ENCODE measurements at places on chromosomes 7 and 10.

DNA sequence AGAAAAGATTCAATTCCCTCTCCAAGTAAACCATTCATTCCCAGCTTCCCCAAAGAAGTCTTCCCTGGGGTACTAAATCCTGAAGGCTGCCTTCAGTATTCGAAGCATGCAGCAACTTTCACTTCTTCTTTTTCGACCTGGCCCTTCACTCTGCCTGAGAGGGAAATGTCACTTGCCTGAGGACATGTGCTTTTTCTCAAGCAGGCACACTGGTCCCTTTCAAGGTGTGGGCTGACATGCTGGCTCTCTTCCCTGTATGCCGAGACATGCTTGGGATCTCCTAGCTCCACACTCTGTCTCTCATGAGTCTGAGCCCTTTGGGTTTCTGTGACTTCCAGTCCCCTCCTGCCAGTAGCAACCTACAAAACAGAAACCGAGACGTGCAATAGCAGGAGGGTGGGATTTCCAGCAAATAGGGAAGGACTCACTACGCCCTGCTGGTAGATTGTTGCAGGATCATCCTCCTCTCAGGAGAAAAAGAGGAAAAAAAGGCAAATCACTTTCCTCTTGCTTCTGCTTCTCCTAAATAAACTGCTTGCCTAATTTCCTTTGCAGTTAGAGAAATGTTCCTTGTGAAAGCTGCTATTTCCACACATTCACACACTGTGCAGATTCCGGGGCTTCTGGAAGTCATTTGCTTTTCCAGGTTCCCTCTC, 33.5 kb downstream of the FIGNL1 start:
- DNase-seq, result peak; percentile 60

GRCh38 chr7:24920451-24921361, 59.3 kb downstream of the OSBPL3 start:
- DNase-seq, result no peak

DNA sequence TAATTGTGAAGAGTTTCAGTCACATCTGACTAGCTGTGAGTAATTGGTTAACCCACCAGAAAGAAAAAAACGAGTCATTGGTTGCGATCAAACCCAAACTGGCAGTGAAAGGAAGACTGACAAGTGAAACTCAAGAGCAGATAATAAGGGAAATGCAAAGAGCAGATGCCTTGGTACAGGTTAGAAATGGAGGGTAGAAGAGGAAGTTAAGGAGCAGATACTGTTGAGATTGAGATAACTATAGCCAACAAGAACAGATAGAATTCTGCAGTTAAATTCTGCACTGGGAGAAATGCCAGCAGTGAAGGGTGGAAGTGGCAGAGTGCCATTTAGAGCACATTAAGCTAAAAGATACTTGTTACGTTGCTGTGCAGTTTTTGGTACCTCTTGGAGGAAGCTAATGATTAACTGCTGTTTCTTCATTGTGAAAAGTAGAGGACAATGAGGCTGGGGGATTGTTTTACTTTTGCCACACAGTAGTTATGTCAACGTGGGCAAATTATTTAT, 65.8 kb downstream of the CDK13 start:
- peak; percentile 56 for DNase-seq

GRCh38 chr10:69814251-69814650, 12.5 kb downstream of the COL13A1 start:
- no peak for DNase-seq

DNA sequence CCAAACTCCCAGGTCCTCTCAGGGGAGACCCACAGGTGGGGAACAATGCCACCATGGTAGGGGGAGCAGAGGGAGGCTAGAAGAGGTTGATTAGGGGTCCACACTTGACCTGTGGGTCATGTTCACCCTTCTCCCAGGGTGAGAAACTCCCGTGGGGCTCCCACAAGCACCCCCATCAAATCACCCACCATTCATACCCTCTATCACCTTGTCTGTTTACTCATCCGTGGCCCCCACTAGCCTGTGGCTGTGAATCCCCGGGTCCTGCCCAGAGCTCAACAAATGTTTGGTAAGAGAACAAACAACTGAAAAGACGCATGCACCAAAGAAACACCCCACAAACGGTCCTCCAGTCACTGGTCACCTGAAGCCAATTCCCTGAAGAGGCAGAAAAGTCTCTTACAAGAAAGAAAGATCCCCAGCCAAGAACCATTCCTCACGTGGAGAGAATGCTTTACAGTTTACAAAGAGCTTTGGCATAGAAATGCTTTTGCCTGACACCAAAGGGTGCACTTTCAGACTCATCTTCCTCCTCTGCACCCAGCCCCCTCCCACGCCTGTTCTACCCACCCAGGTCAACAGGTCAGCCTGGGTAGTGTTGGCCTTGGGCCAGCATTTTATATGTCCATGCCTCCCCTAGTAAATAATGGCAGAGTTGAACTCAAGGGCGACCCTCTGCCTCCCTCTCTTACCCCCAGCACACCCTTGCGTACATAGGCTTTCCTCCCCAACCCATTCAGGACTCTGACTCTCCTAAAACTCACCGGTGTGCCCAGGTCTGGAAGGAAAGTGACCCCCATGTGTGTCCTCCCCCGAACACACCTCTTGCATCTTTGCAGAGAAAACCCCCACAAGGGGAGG, 1.9 kb downstream of the ZCCHC24 start:
- peak; percentile 35 for DNase-seq

DNA sequence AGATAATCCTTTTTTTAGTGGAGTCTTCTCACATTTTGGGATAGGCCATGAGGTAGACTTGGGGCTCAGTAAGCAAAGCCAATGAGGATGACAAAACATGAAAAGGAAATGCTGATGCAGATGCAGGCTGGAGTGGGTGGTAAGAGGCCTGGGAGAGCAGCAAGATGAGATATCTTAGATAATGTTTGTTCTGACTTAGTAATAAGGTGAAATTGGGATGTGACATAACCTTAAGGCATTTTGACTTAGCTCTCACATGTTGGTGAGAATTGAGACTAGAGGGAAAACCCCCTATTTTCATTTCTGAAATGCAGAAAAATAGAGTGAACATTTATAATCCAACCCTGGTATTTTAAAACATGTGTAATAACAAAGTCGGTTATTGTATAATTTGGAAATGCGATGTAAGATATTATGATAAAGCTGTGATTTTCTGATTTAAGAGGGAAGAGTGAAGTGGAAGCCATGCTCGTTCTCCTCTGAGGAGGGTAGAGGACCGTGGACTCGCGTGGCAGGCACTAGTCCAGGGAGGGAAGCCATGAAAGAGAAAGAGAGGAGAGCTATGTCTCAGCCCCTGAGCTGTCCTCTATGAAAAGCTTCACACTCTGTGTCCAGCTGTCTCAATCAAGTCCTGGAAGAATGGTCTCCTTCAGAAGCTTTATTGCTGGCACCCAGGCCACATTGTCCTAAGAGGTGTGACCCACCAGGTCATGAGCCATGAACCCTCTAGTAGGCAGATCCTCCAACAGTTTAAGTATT, 57.3 kb downstream of the ST7 start:
- DNase-seq, result no peak

DNA sequence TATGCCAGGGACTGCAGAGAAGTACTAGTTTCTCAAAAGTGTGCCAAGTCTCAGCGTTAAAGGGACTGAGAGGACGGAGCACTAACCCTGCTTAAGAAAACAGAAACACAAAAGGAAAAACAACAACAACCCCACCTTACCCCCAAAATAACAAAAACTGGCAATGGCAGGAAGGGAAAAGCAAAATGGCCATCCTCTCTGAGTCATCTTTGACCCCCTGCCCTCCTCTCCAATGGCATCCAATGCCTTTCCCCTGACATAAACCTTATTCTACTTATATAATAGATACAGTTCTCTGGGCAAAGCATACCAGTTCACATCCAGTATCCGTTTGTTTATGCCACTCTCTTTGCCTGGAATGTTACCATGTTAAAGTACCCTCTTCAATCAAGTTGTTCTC, 1.6 kb downstream of the POLR1F start:
- no peak for DNase-seq

DNA sequence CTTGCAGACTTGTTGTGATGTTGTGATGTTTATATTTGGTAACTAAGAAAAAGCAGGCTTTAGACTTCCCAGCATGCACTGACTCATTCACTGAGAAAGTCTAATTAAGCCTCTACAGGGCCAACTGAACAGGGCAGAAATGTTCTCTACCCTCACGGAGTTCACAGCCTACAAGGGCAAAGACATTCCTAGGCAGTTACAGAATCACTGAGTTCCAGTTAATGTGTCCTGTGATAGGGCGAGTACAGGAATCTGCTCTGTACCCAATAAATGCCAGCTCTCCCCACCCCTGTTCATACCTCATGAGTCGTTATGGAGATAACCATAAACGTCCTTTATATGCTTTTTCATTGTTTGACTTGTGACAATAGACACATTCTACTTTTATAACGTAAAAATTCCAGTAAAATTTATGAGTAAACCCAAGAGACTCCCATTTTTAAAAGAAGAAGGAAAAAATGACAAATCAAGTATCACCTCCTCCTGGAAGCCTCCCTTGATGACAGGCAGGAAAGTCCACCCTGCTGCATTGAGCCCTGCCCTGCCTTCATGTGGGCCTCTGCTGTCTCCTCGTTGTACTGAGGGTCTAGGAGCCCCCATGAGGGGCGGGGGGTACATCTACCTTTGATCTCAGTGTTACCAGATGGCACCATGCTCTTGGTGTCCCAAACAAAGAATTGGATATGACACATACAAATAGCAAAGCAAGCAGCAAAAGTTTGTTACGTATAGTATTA, 14.3 kb downstream of the MUC12 start:
- no peak for DNase-seq

DNA sequence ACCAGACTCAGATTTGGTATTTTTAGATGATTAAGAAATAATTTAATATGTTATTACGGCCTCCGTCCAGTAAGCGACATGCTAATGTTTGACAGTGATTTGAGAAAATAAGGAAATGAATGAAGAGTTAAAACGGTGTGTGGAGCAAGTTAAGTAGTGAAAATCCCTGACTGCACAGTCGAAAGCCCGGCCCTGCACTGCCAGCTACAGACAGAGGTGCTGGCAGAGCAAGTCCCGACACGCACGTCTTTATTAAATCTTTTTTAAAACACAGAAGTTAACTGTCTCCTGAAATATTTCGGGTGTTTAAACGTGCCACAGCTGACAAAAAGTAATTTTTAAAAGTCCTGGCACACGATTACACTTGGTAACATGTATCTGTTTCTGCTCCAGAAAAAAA, 293.4 kb upstream of the RNF32 start:
- DNase-seq, result no peak

DNA sequence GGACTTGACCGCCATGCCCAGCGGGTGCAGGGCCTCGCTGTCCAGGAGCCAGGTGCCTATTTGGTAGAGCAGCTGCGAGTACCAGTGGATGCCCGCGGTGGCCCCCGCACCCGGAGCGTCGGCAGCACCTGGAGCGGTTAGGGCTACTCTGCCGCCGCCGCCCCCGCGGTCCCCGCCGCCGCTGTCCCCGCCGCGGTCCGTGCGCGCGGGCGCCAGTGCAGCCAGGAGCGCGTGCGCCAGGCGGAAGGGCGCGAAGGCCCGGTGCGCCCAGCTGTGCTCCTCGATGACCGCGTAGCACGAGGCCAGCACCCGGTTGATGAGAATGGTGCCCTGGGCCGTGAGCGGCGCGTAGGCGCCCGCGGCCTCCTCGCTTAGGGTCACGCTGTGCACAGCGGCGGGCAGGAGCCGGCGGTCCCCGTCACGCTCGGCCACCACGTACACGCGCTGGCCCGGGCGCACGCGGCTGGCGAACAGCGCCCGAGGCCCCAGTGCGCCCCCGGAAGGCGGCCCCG, 9.3 kb downstream of the SHH start:
- DNase-seq, result no peak

DNA sequence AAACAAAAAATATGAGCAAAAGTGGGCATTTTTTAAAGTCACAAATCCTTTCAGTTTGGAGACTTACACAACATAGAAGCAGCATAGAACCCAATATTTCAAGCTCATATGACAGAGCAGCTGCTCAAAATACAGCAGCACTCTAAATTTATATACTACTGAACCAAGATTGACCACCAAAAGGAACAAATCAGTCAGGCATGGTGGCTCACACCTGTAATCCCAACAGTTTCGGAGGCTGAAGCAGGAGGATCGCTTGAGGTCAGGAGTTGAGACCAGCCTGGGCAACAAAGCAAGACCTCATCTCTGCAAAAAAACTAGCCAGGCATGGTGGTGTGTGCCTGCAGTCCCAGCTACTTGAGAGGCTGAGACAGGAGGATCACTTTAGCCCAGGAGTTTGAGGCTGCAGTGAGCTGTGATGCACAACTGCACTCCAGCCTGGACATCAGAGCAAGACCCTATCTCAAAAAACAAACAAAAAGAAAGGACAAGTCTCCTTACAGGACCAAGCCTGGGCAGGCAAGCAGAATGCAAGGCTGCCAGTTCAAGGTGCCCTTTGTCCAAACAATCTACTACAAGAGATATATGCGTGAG, 40.0 kb downstream of the PARD3 start:
- no peak for DNase-seq

- no peak for DNase-seq
Measured at GRCh38 chr10:86870679-86871078, 86.7 kb downstream of the MMRN2 start.

DNA sequence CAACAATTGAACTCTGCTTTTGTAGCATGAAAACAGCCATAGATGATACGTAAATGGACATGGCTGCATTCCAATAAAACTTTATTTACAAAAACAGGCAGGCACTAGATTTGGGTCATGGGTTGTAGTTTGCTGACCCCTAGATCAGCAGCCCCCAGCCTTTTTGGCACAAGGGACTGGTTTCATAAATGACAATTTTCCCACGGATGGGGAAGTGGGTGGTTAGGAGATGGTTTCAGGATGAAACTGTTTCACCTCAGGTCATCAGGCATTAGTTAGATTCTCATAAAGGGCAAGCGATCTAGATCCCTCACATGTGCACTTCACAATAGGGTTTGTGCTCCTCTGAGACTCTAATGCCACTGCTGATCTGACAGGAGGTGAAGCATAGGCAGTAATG, 16.5 kb upstream of the ANK3 start:
- no peak for DNase-seq

DNA sequence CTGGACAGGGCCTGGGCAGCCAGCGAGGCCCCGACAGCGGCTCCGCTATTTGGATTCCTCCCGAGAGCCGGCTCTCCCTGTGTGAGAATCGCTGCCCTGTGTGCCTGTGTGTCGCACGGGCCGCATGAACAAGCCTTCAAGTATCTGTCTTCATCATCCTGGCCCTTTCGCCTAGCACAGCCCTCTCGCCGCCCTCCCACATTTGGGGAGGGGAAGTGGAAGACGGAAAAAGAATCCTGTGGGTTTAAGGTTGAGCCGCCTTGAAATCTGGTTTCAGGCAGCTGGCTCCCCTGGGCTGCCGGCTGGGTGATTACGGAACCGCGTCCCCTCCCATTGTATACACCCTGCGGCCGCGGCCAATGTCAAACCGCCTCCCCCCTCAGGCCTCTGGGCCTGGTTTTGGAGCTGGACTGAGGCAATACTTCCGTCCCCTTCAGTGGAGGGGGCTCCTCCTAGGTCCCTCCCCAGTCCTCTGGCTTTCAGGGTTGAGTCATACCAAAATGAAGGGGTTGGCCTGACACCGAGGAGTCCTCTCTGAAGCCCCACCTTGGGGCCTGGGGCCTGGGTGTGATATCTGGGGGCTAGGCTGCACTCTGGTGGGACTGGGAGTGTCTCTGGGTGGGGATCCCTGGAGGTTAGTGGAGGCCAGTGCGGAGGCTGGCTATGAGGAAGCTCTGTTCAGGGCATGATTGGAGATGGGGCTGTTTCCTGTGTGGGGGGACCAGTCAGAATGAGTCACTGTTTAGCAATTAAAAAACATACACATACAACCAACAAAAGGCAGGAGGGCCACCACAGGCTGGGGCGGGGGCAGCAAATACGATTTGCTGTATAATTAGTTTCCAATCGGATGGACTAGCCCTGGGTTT, 1.7 kb downstream of the TRIM8 start:
- DNase-seq, result peak; percentile 98

- DNase-seq, result no peak
Measured at GRCh38 chr10:33303988-33304387, 30.5 kb downstream of the NRP1 start.
